Stimulated activated CD8-positive, alpha-beta memory T cell treated with anti-CD3 and anti-CD28 coated beads, Interleukin-7, amount 100 ng/mL, for 1 hour (primary cell): ENCODE measurements at places on chromosomes 4 and X.

- DNase-seq: no peak
Measured at GRCh38 chrX:101759000-101759399, 99.3 kb upstream of the ARMCX2 start.

- no peak for DNase-seq
Measured at GRCh38 chr4:33262824-33263223, 2542.7 kb downstream of the PCDH7 start.

GRCh38 chr4:42713391-42713790, 56.5 kb upstream of the ATP8A1 start:
- DNase-seq: no peak

GRCh38 chrX:20412871-20413486, 146.3 kb upstream of the RPS6KA3 start:
- DNase-seq: no peak

DNA sequence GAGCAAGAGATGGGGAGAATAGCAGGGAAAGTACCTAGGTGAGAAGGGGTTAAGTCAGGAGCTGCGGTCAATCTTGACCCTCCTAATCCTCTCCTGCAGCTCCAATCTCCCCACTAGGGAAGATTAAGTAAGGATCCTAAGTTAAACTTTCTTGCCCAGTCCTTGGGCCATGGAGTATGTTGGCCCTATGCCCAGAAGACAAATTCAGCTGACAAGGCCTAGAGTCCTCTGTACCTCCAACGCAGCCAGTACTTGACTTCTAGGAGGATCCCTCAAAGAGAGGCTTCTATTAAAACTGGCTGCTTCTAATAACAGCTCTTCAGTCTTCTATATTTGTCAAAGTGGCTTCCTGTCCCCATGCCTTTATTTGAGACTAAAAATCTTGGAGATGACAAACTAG, 1.4 kb downstream of the CLDN2 start:
- DNase-seq: no peak

- DNase-seq: no peak
Measured at GRCh38 chrX:133668225-133668931, 253.1 kb upstream of the GPC4 start.

GRCh38 chr4:77601614-77602187, 3.9 kb upstream of the CXCL13 start:
- no peak for DNase-seq

- DNase-seq: no peak
Measured at GRCh38 chr4:180028682-180029081, 2214.5 kb upstream of the TENM3 start.

DNA sequence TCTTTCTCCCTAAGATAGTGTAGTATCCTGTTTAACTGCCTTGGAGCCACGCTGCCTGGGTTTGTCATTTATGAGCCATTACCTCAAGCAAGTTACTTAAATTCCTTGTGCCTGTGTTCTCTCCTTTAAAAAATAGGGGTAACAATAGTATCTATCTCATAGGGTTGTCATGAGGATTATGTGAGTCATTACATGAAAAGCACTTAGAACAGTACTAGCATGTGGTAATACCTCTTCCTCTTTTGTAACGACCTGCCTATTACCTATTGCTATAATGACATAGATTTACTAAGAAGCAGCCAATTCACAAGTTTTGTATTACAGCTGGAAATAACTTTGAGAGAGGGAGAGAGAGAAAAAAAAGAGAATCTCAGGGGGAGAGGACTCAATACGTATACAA, 834.7 kb downstream of the RAPGEF2 start:
- no peak for DNase-seq

DNA sequence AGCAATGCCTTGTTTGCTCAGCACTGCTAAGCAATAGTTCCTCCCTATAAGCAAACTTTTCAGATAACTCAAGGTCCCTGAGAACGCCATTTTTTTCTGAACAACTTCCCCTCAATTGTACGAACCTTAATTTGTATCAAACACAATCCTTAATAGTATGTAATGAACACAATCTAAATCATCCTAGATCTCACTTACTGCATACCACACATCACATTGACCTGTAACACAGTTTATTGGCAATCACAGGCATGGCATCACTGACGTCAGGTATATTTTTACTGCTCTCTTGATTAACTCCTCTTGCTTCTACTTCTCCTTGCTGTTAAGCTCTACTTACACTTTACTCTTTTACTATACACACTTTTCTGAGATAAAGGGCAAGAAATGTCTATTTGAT, 67.0 kb downstream of the TAPT1 start:
- no peak for DNase-seq

DNA sequence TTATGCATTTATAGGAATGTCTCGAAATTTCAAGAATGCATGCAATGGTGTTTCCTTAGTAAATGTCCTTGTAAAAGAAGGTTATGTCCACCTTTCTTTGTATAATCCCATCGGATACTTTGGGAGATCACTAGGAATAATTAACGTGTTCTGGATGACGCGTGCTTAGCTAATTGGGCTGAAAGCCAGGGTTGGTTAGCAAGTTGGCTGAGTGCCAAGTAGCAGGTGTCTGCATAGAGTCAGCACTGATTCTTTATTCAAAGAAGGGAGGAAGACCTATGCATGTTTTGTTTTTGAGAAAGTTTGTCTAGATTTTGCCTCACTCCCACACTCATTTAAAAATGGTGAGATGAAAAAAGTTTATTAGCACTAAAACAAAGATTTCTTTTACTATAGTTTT, 144.6 kb downstream of the SOX3 start:
- no peak for DNase-seq

- no peak for DNase-seq
Measured at GRCh38 chrX:71910643-71910985, at the start of gene NHSL2. NHSL2 (plus strand) TSS chrX:71910845.

DNA sequence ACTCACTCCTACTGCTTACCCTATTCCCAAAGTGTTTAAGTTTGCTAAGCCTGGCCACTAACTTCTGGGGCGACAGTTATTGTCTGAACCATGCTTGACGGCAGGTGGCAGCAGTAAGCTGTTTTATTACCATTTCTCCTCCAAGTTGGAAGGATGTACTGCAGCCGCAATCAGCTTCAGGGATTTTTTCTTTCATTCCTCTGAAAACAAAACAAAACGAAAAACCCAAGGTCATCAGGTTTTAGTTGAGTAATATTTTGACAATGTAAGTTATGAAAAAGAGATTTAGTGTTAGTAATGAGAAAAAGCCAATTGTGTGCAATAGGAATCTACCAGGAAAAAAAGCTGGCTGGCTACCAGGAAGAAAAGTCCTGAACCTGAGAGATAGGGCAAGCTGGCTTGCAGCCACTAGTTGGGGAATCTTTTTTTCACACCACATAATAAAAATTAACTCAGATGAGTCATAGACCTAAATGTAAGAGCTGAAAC, 13.2 kb upstream of the RAB9B start:
- no peak for DNase-seq

DNA sequence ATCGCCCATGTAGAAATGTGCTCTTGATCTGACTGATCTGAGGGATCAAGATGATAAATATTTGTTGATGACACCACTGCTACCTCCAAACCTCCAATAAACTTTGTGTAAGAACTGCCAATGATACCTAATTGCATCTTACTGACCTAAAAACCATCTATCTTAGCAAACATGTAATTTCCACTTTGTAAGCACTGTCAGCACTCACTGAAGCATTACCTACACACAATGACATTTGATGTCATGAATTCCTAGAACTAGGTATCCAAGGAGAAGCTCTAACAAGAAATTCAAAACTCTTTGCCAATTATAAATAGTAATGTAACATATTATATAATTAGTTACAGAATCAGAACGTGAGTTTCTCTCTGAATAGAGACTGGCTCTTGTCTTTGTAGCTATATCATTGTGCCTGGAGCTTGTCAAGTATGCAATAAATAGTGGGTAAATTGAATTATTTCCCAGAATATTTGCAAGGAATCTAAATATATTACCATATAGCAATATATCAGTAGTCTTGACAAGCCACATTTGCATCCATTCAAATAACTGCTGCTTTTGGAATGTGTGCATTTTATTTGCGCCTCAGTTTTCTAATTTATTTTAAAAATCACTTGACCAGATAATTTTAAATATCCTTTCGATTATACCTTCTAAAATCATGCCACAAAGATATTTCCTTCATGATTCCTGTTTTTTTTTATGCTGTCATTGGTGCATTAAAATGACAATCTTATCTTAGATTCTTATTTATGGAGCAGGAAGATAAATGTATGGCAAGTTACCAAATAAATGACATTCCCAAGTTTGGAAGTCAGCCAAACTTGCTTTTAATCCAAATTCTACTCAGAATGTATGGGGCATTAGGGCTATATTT, 232.3 kb upstream of the NEIL3 start:
- no peak for DNase-seq

DNA sequence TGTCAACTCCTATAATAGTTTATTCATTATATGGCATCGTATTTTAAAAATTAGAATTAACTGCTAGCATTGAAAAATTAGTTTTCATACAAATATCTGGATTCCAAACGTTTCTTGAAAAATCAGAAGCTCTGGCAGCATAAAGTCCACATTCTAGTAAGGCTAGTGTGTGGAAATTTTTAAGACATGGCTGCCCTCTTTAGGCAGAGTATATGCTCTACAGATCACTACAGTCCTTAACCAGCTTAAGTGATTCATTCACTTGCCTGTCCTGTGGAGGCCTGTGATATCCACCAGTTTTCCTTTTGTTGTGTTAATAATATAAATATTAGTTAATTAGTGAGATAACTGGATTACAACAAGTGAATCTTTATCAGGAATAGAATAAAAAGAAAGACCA, 287.2 kb downstream of the OPHN1 start:
- no peak for DNase-seq

- DNase-seq: no peak
Measured at GRCh38 chr4:168667921-168668320, 171.1 kb downstream of the PALLD start.
